ENCODE measurements at places on chromosomes 1 and 21. TPM values are rescaled to one million over a fixed set of nuclear protein-coding genes. Genes with fewer than 3 reads are reported as not detected.
A peak's percentile ranks its signal among the peaks of the same experiment; 100 is the strongest.

DNA sequence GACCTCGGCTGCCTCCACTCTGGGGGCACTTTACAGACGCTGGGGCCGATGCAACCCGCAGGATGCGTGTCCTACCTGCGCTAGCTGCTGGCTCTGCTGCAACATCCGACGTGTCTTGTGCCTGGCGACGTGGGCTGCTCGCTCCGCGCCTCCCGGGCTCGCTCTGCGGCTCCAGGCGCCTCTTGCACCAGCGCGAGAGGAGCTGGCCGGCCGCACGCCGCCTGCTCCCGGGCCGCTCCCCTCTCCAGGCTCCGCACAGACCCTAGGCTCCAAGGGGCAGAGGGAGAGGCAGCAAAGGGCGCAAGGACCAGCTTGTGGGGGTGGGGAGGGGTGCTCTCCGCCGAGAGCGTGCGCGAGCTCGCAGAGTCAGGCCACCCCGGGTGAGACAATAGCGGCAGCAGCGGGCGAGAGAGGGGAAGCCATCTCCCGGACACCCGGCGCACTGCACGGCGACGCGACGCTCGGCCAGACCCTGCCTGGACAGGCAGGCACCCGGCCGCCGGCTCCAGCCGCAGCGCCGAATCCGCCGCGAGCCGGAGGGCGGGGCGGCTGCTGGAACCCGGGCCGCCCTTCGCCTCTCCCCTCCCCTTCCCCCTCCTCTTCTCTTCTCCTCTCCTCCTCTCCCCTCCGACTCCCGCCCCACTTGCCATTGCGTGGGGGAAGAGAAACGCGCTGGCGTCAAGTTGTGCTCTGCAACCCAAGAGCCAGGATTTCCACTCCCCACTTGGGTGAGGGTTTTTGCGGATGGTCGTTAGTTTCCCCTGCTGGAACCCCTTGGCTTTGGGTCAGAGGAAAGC lies at the start of gene PIK3C2B:
Gene PIK3C2B (minus strand): TSS at position 525 of the 797 bp plus-strand sequence. CDS start 25,003 bp downstream, outside the sequence.
- peaks cover 23% of the 10 kb centered on the region for H3K27me3 ChIP-seq
- peak within 1 kb of the TSS; percentile 72 for H3K4me3 ChIP-seq
- DNase-seq = peak; percentile 73
- H3K27ac ChIP-seq = peak within 1 kb of the TSS; percentile 67
- H3K36me3 ChIP-seq = no peaks in the 10 kb centered on the region
- H3K4me1 ChIP-seq = peaks cover 3% of the 10 kb centered on the region

GALNT2 gene
- 189 TPM for polyA plus RNA-seq

PADI2 gene
- polyA plus RNA-seq = not detected

HJV gene
- not detected for polyA plus RNA-seq

DNA sequence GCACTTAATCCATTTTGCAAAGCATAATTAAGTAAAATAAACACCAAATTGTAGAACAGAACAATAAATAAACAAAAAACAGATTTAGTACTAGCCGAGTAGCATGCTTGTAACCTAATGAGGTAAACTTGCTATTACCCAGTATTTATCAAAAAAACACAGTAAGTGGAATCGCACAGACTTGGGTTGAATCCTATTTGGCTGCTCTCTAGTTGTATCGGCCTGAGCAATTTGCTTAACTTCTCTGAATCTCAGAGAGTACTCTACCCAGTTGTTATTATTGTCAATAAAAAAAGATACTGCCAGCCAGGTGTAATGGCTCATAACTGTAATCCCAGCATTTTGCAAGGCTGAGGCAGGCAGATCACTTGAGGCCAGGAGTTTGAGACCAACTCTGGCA lies 664.3 kb downstream of the ADGRL2 start:
- no peak for DNase-seq
- no peak overlapping the region for H3K4me3 ChIP-seq
- H3K4me1 ChIP-seq = no peaks in the 10 kb centered on the region
- H3K36me3 ChIP-seq = no peaks in the 10 kb centered on the region
- no peaks in the 10 kb centered on the region for H3K27me3 ChIP-seq
- no peak overlapping the region for H3K27ac ChIP-seq

C1orf35 gene
- 13.0 TPM for polyA plus RNA-seq

CLCA1 gene
- polyA plus RNA-seq = not detected

GNAT2 gene
- 0.26 TPM for polyA plus RNA-seq

DNA sequence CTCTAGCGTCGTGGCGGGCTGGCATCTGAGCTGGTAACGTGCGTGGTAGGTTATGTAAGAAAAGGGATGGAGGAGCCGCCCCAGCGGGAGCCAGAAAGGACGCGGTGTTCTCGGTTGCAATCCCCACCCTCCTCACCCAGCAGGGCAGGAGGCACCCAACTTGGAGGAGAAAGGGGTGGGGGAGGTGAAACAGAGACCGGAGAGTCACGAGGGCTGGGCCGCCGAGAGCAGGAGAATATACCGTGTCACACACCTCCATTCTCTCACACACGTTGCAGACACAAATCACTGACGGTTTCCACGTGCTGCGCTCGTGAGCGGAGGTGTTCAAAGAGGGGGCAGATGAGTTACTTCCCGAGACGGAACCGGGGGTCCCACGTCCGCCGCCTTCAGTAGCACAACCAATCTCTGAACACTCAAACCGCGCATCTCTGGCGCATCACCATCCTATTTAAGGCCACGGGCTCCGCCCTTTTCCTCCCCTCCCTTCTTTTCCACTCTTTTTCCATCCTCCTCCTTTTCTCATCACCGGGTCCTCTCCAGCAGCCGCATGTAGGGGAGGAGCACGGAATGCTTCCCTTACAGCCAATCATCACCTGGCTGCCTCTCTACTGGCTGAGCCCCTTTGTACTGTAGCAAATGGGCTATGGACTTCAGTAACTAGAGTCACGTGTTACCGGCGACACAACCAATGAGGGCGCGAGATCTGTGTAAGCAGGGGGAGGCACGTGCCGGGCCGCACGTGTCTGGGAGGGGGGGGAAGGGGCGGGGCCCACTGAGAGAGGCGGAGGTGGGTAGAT lies at the start of gene CIART:
Gene CIART (plus strand): TSS at position 797 of the 800 bp plus-strand sequence. CDS start 714 bp downstream, outside the sequence.
- no peaks in the 10 kb centered on the region for H3K27me3 ChIP-seq
- peak within 1 kb of the TSS; percentile 24 for H3K27ac ChIP-seq
- peak within 1 kb of the TSS; percentile 58 for H3K4me3 ChIP-seq
- peaks cover 5% of the 10 kb centered on the region for H3K4me1 ChIP-seq
- peak; percentile 100 for DNase-seq
- peaks cover 11% of the 10 kb centered on the region for H3K36me3 ChIP-seq

DNA sequence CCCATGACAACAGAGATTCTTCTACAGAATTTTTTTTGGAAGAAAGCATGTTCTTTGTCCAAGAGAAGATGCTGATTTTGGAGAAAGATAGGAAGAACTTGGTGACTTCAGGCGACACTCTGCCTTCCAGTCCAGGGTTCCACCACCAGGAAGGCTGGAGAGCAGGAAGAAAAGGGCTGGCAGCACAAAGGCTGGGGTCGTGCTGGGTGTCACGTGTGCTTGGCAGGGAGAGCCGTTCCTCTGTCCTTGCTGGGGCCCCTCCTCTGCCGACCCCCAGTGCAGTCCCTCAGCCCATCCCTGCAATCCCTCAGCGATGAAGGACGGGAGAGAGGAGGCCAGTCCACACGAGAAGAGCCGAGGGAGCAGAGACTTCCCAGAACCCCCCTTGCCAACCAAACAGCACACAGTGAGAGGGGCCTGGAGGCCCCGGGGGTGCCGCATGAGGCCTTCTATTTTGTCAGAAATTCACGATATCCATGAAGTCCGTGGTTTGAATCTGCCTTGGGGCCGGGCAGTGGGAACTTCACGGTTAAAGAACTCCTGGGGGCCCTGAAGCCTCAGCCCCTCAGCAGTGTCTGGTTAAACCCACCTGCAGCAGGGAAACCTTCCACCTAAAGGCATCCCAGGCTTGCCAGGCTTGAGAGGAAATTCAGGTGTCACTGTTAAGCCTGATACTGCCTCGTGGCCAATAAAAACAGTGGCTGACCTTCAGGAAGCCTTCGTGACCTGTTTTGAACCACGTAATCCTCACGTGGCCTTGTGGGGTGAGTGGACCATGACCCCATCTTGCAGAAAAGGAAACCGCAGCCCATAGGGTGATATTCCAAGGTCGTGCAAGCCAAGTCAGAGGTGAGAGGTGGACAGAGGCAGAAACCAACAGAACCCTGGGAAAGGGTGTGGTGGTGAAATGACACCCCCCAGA lies 3.4 kb downstream of the KRTAP10-12 start:
- DNase-seq = no peak
- no peak overlapping the region for H3K4me3 ChIP-seq
- no peak overlapping the region for H3K27ac ChIP-seq
- H3K27me3 ChIP-seq = peaks cover 68% of the 10 kb centered on the region
- no peaks in the 10 kb centered on the region for H3K36me3 ChIP-seq
- H3K4me1 ChIP-seq = no peaks in the 10 kb centered on the region

DNA sequence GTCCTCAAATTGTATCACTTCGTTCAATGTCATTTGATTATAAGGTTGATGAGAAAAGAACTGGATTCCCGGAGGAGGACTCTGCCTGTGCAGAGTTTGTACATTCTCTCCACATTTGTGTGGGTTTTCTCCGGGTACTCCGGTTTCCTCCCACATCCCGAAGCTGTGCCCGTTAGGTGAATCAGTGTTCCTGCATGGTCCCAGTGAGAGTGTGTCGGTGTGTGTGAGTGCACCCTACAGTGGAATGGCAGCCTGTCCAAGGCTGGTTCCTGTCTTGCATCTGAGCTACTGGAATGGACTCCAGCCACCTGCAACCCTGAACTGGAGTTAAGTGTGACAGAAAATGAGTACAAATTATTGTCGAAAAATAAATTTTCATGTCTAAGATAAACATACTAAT lies 92.2 kb upstream of the KCTD3 start:
- no peaks in the 10 kb centered on the region for H3K36me3 ChIP-seq
- H3K4me1 ChIP-seq = peaks cover 8% of the 10 kb centered on the region
- DNase-seq = no peak
- H3K4me3 ChIP-seq = no peak overlapping the region
- H3K27ac ChIP-seq = no peak overlapping the region

DNA sequence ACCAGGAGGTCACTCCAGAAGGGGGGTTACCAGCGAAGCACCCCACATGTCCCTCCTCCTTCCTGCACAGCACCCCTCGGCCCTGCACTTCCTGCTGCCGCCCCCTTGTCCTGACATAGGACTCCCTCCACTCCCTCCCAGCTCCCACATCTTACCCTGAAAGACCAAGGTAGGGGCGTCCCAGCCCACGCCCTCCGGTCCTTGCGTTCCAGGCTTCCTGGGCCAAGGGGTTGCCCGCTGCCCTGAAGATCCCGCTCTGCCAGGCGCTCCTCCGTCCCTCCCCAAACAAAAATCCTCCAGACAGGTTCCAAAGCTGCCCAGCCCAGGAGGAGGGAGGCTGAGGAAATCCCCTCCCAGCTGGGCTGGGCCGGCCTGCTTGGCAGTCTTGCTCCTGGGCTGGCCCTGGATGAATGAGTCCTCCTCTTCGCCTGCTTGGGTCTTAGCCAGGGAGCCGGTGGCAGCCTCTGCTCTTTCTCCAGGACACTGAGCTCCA lies at the start of gene RHBDL2:
Gene RHBDL2 (minus strand): TSS at position 304 of the 493 bp plus-strand sequence. CDS start 22,618 bp downstream, outside the sequence.
- peak; percentile 38 for DNase-seq
- no peaks in the 10 kb centered on the region for H3K36me3 ChIP-seq
- no peaks in the 10 kb centered on the region for H3K27me3 ChIP-seq

OLFM3 gene
- polyA plus RNA-seq = not detected

- no peak for DNase-seq
- H3K27ac ChIP-seq = no peak overlapping the region
- H3K36me3 ChIP-seq = no peaks in the 10 kb centered on the region
Measured at GRCh38 chr1:96009831-96010434, 711.7 kb upstream of the PTBP2 start.

PUM1 gene
- 75.4 TPM for polyA plus RNA-seq

DNA sequence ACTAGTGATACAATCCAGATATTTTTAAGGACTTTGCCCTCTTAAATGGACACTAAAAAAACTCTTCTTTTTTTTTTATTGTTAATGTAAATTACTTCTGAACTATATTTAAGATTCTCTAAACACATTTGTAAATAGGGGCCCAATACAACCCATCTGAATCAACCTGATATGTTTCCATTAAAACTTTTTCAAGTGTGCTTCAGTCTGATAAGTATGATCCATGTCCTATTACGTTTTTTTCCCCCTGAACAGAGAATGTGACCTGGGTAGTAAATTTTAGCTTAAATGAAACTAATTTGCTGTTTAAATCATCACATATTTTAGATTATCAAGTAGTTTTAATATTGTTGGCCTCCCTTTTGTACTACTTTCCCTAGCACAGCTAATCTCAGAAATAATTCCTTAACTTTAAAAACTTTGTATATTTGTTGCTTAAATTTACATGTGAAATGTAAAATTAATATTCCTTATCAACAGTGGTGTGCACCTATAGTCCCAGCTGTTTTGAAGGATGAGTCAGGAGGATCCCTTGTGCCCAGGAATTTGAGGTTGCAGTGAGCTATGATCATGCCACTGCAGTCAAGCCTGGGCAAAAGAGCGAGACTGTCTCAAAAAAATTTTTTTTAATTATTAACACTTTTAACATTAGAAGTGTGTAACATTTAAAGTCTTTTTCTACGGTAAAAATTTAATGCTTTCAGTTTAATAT lies 3.0 kb upstream of the PKN2 start:
- H3K4me3 ChIP-seq = no peak overlapping the region
- no peak overlapping the region for H3K27ac ChIP-seq
- no peak for DNase-seq
- no peaks in the 10 kb centered on the region for H3K4me1 ChIP-seq
- no peaks in the 10 kb centered on the region for H3K36me3 ChIP-seq

SELE gene
- not detected for polyA plus RNA-seq

- DNase-seq = no peak
- no peaks in the 10 kb centered on the region for H3K27me3 ChIP-seq
- no peak within 1 kb of the TSS for H3K27ac ChIP-seq
- no peak within 1 kb of the TSS for H3K4me3 ChIP-seq
- H3K4me1 ChIP-seq = no peaks in the 10 kb centered on the region
- H3K36me3 ChIP-seq = no peaks in the 10 kb centered on the region
Measured at GRCh38 chr1:152907686-152908601, at the start of gene IVL. Gene IVL (plus strand): TSS chr1:152908546. CDS start chr1:152909798, 1,252 bp downstream.

- peak; percentile 33 for DNase-seq
- H3K4me1 ChIP-seq = peaks cover 1% of the 10 kb centered on the region
- H3K27me3 ChIP-seq = peaks cover 42% of the 10 kb centered on the region
- no peaks in the 10 kb centered on the region for H3K36me3 ChIP-seq
- H3K27ac ChIP-seq = no peak overlapping the region
- H3K4me3 ChIP-seq = no peak overlapping the region
Measured at GRCh38 chr1:6438047-6438525, 13.5 kb downstream of the ESPN start.

SPATA46 gene
- polyA plus RNA-seq = not detected

DNA sequence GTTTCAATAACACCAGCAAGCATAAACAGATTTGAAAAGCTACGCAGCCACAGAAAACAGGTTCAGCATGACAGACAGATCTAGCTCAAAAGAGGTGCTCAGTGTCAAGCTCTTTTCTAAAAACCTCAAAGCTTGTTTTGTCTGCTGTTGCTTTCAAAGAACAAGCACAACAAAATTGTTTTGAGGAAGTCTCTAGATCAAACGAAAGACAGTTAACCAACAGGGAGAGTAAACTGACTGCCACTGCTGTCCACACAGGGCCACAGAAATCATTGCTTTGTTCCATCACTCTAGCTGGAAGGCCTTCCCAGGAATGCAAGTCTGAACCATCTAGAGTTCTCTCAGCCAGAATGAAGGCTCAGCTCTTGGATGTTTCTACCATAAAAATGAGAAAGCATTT lies 12.8 kb downstream of the APP start:
- no peak for DNase-seq
- peaks cover 2% of the 10 kb centered on the region for H3K36me3 ChIP-seq
- peaks cover 15% of the 10 kb centered on the region for H3K4me1 ChIP-seq
- H3K27ac ChIP-seq = no peak overlapping the region
- H3K4me3 ChIP-seq = no peak overlapping the region
- no peaks in the 10 kb centered on the region for H3K27me3 ChIP-seq
